Gastrocnemius medialis (tissue), 4 donors: ENCODE measurements at places on chromosomes 4 and X. TPM values are rescaled to one million over a fixed set of nuclear protein-coding genes. Genes with fewer than 3 reads are reported as not detected.

The HTN1 gene
- total RNA-seq = not detected

The NUP62CL gene
- total RNA-seq = not detected

The SHROOM4 gene
- total RNA-seq = 4.7 TPM

The DHRSX gene
- total RNA-seq = 31.1 TPM

The PLP1 gene
- total RNA-seq = not detected

The F8A2 gene
- total RNA-seq = not detected

The CFAP99 gene
- not detected for total RNA-seq

The KCND1 gene
- 0.09 TPM for total RNA-seq

GRCh38 chr4:56791316-56791715 is 30.2 kb downstream of the SPINK2 start:
- DNase-seq = no peak

- no peak for DNase-seq
Observed at GRCh38 chr4:78396613-78397291, 154.8 kb upstream of the ANXA3 start.

DNA sequence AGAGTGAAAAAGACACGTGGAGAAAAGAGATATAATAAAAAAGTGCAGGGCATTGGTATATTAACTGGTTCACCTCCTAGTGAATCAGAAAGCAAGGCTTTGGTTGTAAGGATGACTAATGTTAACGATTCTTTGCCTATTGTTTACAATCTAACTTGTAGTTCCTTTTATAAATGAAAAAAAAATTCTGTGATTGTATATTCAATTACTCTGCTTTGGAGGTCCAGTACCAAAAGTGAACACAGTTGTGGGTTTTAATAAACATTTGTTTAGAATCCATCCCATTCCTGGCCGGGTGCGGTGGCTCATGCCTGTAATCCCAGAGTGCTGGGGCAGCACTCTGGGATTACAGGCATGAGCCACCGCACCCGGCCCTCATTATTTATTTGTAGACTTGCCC is 36.9 kb upstream of the PRSS12 start:
- no peak for DNase-seq

DNA sequence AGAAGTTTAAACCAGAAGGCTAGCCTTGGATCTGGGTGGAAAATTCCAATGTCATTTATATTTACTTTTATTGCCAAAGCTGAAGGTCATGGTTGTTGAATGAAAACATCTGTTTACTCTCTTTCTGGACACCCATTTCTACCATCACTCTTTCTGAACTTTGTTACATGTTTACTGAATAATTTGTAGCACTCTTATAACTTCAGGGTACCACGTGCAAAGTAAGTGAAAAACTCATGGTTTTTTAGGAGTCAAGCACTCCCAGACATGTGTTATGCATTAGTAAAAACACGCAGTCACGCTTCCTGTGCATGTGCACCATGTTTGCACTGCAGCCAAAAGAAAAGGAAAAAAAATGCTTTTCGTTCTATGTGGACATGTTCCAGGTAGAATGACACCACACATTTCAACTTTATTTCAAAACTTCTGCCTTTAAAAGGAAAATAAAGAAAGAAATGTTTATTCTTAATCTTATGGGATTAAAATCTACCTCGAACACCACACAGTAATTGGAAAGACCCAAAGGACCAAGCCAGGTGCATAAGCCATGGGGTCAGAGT is 31.4 kb upstream of the ADH1C start:
- peak; percentile 25 for DNase-seq

DNA sequence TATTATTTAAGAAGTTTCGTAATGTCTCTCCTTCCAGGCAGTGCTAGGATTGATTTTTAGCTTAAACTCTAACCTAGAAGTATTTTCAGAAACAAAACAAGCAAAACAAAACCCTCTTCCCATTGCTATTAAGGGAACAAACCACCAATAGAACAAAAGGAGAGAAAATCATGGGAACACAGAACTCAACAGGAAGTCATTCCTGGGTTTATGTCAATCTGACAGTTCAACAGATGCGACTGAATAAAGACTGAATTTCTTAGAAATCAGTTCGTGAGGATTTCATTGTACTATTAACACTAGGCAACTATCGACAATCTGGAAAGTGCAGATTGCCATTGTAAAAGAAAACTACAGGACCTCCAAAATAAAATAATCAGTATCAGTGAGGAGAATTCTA is 229.1 kb upstream of the SMIM31 start:
- DNase-seq = no peak

- peak; percentile 45 for DNase-seq
Observed at GRCh38 chrX:110412971-110413726, 54.5 kb downstream of the RTL9 start.

DNA sequence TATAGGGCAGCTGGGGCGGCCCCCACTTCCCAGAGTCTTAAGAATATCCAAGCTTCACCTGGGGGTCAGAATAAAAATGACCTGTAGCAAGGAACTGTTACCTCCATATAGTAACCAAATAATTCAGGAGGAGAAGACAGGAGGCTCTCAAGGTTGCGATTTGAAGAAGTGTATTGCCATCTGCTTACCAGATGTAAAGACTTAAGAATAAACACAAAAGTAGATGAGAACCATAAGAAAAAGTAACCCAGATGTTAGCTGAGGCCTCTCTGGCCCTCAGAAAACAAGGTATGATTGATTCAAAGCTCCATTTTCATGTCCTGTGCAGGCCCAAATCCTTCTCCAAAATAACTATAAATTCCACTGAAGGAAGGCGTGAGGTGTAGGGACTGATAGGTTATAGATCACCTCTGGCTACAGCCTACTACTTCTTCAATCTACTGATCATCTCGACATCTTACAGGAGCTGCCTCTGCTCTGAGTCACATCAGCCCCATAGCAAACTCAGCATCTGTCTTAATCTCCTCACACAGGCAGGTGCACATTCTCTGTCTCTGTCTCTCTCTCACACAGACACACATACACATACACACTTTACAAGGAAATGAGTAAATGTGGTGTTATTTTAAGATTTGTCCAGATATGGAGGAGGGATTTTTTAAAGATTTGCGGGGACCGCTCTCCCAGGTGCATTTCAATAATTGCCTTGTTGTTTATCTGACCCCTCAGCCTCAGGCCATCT is 193.9 kb upstream of the EDNRA start:
- no peak for DNase-seq

DNA sequence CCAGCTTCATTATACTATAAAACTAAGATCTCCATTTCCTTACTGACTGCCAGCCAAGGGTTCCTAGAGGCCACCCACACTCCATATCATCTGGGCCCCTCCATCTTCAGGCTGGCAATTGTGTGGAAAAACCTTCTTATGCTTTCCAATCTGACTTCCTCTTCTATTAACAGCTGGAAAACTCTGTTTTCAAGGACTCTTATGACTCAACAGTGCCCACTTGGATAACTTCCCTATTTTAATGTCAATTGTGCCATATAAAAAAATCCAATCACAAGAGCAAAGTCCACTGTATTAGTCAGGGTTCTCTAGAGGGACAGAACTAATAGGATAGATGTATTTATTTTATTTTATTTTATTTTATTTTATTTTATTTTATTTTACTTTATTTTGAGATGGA is 41.0 kb upstream of the CPEB2 start:
- no peak for DNase-seq

DNA sequence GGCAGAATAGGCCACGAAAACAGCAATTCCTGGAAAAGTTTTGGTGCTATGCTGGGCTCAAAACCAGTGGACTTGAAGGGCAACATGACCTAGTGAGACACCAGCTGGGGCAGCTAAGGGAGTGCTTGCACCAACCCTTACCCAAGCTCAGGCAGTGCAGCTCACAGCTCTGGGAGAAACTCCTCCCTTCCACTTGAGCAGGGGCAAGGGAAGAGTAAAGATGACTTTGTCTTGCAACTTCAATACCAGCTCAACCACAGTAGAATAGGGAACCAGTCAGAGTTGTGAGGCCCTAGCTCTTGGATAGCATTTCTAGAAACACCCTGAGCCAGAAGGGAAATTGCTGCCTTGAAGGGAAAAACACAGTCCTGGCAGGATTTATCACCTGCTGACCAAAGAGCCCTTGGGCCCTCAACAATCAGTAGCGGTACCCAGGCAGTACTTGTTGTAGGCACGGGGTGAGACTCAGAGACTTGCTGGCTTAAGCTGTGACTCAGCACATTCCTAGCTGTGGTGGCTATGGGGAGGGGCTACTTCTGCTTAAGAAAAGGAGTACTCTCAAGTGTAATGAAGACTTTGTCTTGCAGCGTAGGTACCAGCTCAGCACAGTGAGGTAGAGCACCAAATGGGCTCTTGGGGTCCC is 19.7 kb upstream of the ABCG2 start:
- peak; percentile 4 for DNase-seq

DNA sequence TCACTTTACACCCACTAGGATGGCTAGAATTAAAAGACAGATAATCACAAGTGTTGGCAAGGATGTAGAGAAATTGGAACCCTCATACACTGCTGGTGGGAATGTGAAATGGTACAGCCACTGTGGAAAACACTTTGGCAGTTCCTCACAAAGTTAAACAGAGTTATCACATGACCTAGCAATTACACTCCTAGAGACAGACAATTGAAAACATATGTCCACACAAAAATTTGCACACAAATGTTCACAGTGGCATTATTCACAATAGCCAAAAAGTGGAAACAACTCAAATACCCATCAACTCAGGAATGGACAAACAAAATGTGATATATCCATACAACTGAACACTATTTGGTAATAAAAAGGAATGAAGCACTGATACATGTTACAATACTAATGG is 5.7 kb downstream of the ZNF280C start:
- no peak for DNase-seq

DNA sequence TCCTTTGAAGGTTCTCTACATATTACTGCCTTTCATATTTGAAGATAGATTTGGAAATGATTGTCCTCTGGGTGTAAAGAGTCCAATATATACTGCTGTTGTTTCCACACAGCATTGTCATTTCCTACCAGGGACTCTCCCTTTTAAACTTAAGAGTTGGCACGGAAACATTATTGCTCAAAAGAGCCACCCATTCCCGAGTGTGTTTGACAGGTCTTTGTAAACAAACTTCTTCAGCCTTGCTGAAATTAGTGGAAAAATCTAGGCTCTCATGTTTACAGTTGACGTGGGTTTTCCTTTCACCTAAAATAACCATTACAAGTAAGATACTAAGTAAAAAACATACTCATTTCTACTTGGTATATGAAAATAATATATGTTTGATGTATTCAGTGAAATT is 111.4 kb upstream of the LIMCH1 start:
- no peak for DNase-seq

- DNase-seq = no peak
Observed at GRCh38 chr4:100823066-100823992, 305.5 kb upstream of the EMCN start.

- DNase-seq = no peak
Observed at GRCh38 chr4:128590034-128590740, 219.3 kb upstream of the JADE1 start.

DNA sequence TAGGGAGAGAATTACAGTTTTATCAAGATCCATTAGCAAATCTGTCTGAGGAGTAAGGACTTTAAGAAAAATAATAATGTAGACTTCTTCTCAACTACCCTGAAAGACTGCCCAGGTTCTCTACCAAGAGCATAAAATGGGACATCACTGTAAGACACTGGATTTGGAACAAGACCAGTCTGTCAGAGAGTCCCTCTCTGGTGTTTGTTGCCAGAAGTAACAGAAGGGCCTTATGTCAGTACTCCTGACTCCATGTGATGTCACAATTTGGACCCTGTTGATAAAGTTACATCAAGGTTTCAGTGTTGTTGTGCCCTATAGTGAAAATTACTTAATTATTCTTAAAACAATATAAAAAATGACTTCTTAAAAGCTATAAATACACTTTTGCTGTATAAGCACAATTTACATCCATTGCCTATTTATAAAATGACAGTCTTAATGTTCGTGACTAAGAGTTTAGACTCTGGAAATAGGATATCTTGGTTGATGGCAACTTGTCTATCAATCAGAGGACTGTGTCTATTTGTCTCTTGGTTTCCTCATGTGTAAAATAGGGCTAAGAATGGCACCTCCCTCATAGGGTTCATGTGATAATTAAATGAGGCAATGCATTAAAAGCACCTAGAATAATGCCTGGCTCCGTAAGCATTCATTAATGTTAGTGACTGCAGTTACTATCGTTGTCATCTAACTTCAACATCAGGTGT is 57.8 kb downstream of the RS1 start:
- DNase-seq = no peak

DNA sequence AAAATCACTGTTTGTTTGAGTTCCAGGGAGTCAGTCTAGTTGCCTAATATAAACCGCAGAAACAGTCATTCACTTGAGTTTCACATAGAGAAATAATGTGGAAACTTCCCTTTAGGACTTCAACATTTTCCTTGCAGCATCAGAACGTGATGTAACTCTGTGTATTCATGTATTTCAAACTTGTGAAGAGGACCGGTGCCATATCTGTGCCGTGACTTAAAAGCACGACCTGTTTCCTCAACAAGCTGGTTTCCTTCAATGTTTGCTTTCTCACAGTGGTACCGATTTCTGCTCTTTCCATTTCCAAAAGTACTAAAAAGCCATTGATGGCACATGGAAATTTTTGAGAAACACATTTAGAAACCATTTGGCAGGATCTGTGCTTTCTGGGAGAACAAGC is 166.6 kb upstream of the RAPGEF2 start:
- no peak for DNase-seq

GRCh38 chr4:67684839-67685531 is 16.0 kb downstream of the UBA6 start:
- DNase-seq = no peak

DNA sequence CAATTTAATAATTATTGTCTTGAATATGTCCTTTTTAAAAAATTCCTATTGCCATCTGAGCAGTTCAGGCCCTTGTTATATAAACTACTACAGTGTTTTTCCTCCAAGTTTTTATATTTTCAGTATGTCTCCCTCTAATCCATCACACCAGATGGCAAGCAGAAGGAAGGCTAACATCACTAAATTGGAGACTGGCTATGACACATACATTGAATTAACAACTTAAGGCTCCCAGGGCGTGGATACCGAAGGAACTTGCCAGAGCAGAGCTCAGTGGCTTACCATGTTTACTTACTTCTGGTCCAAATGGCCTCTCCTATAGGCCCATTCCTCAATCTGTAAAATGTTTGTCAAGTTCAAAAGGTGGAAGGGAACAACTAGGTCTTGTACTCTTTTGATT is 13.0 kb downstream of the MAGEB1 start:
- no peak for DNase-seq

- no peak for DNase-seq
Observed at GRCh38 chrX:14851526-14851925, 21.3 kb downstream of the FANCB start.

- no peak for DNase-seq
Observed at GRCh38 chr4:26171941-26172340, 148.9 kb upstream of the RBPJ start.

DNA sequence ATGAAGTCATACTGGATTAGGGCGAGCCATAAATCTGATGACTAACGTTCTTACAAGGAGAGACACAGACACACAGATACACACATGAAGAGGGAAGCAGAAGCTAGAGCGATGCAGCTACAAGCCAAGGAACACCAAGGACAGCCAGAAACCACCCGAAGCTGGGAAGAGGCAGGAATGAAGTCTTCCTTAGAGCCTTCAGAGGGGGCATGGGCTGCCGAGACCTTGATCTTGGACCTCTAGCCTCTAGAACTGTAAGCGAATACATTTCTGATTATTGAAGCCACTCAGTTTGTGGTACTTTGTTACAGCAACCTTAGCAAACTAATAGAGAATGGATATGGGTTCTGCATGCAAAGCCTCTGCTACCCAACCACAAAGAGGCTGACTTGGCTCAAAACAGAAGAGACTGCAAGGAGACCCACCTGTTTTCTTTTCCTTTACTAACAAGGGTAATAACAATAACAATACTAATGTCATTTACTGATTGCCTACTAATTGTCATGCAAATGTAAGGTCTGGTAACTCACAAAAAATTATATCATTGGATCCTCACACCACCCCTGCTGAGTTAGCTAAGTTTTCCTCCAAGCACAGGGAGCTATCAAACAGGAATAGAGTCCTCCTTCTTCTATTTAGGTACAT is 10.1 kb upstream of the LDB2 start:
- no peak for DNase-seq
